ENCODE measurements at places on chromosomes 2 and 18. TPM values are rescaled to one million over a fixed set of nuclear protein-coding genes. Genes with fewer than 3 reads are reported as not detected.

Gene SFTPB
- total RNA-seq = not detected

Gene CNRIP1
- 34.9 TPM for total RNA-seq

Gene LRRTM4
- not detected for total RNA-seq

Gene SP9
- 0.11 TPM for total RNA-seq

- no peak for DNase-seq
These were observed 31.4 kb upstream of the IL1B start for GRCh38 chr2:112867701-112868631.
